ENCODE measurements at places on chromosomes 16 and 17.
A peak's percentile ranks its signal among the peaks of the same experiment; 100 is the strongest.

GRCh38 chr17:55344514-55344997 lies 77.1 kb downstream of the MMD start:
- no peak for DNase-seq

DNA sequence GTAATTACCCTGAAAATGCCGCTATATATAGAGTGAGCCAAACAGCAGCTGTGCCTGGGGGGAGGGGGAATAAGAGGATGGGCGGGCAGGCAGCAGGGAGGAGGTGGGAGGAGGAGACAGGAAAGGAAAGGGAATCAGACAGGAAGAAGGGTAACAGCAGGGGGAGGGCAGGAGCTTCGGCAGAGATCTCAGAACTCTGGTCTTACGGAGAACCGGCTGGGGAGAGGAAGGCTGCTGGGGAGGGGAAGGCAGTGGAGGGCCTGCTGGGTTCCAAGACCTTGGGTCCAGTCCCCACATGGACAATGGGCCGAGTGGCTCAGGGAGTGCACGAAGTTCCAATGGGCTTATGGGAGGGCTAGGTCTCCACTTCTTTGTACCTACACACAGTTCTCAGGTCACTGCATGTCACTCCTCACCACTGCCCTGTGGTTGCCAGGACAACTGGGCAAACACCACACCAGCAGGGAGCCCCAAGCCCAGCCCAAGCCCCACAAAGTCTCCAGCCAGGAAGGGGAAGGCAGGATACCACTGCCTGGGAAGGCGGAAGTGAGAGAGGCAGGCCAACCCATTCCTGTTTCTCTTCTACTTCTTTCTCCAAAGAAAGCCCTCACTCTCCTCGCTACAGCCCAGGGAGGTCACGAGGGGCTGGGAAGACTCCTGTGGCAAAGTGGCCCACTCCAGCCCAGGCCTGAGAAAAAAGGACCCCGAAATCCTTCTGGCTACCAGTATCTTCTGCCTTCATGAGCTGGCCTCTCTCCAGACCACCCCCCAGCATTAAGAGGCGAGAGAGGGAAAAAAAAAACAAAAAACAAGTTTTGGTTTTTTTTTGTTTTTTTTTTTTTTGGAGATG lies 25.3 kb downstream of the G6PC3 start:
- DNase-seq: peak; percentile 96

DNA sequence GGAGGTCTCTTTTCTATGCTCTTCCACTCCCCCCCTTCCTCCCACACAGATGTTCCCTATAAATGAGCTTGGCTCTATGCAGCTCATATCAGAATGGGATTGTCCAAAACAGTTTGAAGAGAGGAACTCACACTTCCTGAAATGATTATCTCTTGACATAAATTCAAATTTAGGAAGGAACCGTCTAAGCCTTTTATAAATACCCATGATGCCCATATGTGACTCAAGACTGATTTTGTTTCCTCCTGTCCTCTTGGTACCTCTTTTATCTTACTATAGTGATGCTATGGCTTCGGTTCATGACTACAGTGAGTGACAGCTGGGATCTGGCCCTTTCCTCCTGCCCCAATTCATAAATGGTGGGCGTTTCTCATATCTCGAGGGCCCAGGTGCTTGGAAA lies 16.6 kb upstream of the TERF2 start:
- no peak for DNase-seq

DNA sequence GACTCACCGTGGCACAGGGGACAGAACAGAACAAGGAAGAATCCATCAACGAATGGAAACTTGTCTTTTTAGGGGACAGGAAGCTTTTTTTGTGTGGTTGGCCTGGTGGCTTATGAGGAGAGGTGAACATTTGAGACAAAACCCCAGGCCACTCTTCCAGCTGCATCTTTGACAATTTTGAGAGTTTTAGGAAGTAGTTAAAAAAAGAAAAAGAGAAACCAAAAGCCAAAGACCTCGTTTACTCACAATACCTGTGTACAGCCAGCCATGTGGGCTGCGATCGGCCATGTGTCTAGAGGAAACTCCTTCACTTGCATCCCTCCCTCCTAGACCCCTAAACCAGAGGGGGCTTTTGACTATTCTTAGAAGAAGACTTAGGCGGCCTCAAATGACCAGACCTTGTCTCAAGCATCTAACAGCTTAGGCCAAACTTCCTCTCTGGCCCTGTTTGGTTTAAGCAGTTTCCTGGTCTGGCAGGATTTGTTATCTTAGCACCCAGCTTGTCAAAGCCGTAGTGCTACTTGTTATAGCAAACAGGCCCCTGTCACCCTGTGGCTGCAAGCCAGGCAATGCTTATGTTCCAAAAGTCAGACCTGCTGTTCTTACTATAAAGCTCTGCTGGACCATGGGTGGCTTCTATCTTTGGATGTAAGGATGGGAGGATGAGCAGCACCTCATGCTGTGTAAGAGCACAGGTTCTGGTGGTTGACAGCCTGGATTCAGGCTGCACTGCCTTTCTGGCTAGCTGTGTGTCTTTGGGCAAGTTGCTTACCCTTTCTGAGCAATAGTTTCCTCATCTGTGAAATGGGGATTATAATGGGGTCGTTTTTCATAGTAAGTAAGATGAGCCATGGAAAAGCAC lies 17.7 kb downstream of the KSR1 start:
- DNase-seq: no peak

- no peak for DNase-seq
Measured at GRCh38 chr17:48547808-48548522, 3.1 kb upstream of the HOXB2 start.

- no peak for DNase-seq
Measured at GRCh38 chr17:64378890-64379354, 11.7 kb downstream of the PECAM1 start.

DNA sequence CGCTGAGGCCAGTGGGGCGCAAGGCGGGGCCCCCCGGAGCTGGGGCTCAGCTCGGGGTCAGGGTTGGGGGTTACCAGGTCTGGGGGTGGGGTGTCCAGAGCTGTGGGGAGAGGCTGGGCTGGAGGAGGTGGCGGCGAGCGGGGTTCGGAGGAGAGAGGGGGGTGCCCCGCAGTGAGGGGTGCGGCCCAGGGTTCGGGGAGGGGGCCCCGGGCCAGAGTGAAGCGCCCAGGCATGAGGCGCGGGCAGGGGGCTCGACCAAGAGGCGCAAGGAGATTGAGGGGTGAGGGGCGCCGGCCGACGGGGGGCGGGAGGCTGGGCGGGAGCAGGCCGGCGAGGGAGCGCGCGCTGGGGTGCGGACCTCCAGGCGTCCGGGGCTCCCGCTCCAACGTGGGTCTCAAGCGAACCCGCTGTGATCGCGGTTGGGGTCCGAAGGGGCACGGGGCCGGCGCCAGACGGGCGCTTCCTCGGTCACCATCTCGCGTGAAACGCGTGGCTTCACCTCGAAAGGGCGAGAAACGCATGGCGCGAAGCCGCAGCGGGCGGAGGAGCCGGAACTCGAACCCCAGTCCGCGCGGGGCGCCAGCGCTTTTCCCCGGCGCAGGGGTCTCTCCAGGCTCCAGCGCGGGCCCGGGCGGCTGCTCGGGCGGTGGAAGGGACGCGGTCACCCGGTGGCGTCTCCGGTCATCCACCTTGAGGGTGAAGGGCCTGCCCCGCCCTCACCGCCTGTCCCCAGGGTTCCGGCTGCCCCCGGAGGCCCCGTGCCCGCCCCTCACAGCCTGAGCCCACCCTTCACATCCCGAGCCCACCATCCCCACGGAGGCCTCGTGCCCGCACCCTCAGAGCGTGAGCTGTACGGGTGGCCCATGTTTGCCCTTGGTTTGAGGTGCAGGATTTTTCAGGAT lies 846 bp downstream of the CPNE7 start:
- no peak for DNase-seq

GRCh38 chr17:6623941-6624340 lies 16.6 kb downstream of the KIAA0753 start:
- DNase-seq: no peak

All from HT1080 (cell line).